ENCODE measurements at places on chromosomes 7 and 10.
A peak's percentile ranks its signal among the peaks of the same experiment; 100 is the strongest.

DNA sequence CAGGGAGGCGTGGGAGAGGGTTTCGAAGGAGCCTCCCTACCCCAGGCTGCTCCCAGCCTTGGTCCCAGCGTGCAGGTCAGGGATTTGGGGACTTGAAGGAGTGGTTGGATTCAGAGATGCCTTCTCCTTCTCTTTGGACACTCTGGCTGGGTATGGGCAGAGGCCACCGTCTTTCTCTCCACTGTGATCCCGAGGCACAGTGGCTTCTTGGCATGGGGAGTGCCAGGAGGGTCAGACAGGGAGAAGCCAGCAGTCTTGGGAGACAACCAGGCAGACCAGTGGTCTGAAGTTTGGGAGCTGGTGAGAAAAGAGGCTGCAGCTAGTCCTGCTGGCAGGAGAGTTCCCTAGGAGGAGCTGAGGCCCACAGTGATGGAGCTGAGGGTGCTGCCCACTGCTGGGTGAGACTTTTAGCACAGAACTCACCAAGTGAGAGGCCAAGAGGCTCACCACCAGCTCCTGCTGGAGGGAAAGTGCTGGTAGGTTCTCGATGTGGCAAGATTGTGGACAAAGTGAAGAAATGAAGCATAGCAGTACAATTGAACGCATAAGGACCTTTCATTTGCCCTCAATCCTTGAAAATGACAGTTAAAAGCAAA lies 35.2 kb upstream of the WDFY4 start:
- no peak overlapping the region for H3K4me3 ChIP-seq
- no peaks in the 10 kb centered on the region for H3K36me3 ChIP-seq
- no peaks in the 10 kb centered on the region for H3K4me1 ChIP-seq
- DNase-seq = no peak
- H3K27ac ChIP-seq = no peak overlapping the region

DNA sequence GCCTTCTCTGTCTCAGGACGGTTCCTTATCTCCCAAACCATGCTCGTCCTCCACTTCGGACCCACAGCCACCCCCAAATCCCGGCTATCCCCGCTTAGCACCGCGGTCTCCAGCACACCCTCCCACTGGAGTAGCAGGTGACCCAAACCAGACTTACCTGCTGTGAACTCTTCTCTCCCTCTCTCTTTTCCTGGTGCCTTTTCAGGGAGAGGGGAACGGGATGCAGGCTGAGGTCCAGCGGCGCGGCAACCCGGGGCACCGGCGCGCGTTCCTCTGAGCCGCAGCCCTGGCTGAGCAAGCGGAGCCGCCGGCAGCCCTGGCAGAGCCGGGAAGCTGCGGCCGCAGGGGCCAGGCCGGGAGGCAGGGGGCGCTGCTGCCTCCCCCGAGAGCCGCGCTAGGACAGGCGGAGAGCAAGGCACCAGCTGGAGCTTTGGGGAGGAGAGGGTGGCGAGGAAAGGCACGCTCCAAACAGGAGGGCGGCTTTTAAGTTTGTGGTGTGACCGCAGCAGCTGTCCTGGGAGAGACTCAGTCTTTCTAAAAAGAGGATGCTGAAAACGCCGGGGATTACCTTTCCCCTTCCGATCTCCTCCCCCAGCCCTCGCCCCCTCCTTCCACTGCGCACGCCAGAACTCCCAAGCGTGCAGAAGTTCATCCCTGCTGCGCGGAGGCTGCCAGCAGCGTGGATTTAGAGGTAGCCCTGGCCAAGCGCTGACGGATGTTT lies at the start of gene SEMA3D:
Gene SEMA3D, minus strand, starts transcription at position 536 of the 721 bp plus-strand sequence. CDS start 65,165 bp downstream, outside the sequence.
- no peak within 1 kb of the TSS for H3K27ac ChIP-seq
- peaks cover 21% of the 10 kb centered on the region for H3K27me3 ChIP-seq
- no peak within 1 kb of the TSS for H3K4me3 ChIP-seq
- no peaks in the 10 kb centered on the region for H3K4me1 ChIP-seq

DNA sequence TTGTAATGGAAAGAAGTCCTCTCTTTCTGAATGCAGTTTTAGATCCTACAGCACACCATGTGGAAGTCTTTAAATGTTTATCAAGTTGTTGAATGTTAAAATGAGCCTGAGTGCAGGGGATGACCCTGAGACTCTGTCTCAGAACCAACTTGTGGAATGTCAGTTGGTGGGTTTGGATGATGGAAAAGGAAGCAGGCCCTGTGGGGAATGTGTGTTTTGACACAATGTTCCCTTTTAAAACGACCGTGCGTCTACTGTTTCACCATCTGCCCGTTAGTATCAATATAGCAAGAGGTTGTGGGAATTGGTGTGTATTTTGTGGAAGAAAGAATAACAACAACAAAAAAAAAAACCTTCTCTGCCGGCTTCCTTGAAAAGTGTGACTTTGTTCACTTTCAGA lies 8.3 kb downstream of the DYNC1I1 start:
- peaks cover 4% of the 10 kb centered on the region for H3K27me3 ChIP-seq
- H3K27ac ChIP-seq = no peak overlapping the region
- DNase-seq = no peak
- H3K4me3 ChIP-seq = no peak overlapping the region

DNA sequence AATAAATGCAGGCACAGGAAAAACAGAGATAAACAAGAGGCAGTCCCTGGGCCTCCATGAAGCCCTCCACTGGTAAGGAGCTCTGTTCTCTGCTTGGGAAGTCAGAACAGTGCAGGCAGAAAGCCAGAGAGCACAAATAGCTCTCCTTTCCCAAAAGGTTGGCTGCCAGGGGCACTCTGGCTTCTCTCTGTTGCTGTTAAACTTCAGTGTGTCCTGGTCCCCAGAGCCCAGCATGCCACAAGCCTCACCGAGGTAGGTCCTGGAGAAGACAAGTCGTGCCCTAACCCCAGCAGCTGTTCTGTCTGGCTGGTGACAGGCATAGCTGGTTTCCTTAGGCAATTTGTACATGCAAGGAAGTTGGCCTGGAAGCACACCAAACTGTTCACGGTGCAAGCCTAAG lies 17.3 kb downstream of the SLC16A12 start:
- no peak overlapping the region for H3K27ac ChIP-seq
- H3K36me3 ChIP-seq = no peaks in the 10 kb centered on the region
- H3K4me3 ChIP-seq = no peak overlapping the region
- H3K4me1 ChIP-seq = no peaks in the 10 kb centered on the region
- no peak for DNase-seq
- H3K27me3 ChIP-seq = peaks cover 1% of the 10 kb centered on the region

GRCh38 chr7:105849122-105849855 lies 27.1 kb downstream of the ATXN7L1 start:
- peaks cover 51% of the 10 kb centered on the region for H3K4me1 ChIP-seq
- peaks cover 9% of the 10 kb centered on the region for H3K36me3 ChIP-seq
- DNase-seq = peak; percentile 91
- H3K27ac ChIP-seq = peak overlapping the region; percentile 79

- no peak overlapping the region for H3K4me3 ChIP-seq
- H3K27ac ChIP-seq = no peak overlapping the region
- no peaks in the 10 kb centered on the region for H3K4me1 ChIP-seq
- DNase-seq = no peak
- no peaks in the 10 kb centered on the region for H3K27me3 ChIP-seq
These were observed 104.6 kb downstream of the FOXP2 start for GRCh38 chr7:114519240-114519639.

DNA sequence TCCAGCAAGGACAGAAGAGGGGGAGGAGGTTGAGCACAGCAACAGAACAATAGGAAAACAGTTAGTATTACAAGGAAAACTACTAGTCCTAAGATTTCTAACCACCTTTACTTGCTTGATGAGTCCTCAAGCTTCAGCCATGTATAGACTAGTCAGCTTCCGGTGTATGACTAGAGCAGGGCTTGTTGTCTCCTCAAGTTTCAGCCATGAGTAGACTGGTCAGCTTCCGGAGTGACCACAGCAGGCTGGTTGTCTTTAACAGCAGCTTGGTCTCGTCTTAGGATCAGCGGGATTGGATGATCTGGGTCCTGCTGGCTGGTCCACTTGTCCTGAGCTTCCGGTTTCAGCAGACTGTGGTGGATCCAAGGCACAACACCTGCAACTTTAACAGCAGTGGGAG lies 10.6 kb upstream of the ZNF239 start:
- DNase-seq = no peak
- H3K27me3 ChIP-seq = peaks cover 2% of the 10 kb centered on the region
- H3K27ac ChIP-seq = no peak overlapping the region
- H3K4me3 ChIP-seq = no peak overlapping the region
- H3K4me1 ChIP-seq = peaks cover 7% of the 10 kb centered on the region

GRCh38 chr7:156002362-156003066 lies 190.3 kb upstream of the SHH start:
- peak; percentile 66 for DNase-seq
- no peaks in the 10 kb centered on the region for H3K36me3 ChIP-seq
- peaks cover 30% of the 10 kb centered on the region for H3K4me1 ChIP-seq
- peak overlapping the region; percentile 61 for H3K27ac ChIP-seq

GRCh38 chr10:32065856-32066255 lies 9.6 kb upstream of the KIF5B start:
- no peak overlapping the region for H3K27ac ChIP-seq
- H3K4me1 ChIP-seq = no peaks in the 10 kb centered on the region
- H3K4me3 ChIP-seq = no peak overlapping the region
- no peaks in the 10 kb centered on the region for H3K36me3 ChIP-seq
- no peak for DNase-seq

- no peak overlapping the region for H3K27ac ChIP-seq
- no peaks in the 10 kb centered on the region for H3K36me3 ChIP-seq
- DNase-seq = no peak
- H3K4me3 ChIP-seq = no peak overlapping the region
- H3K27me3 ChIP-seq = peaks cover 31% of the 10 kb centered on the region
These were observed 52.5 kb upstream of the WNT16 start for GRCh38 chr7:121276313-121276712.

DNA sequence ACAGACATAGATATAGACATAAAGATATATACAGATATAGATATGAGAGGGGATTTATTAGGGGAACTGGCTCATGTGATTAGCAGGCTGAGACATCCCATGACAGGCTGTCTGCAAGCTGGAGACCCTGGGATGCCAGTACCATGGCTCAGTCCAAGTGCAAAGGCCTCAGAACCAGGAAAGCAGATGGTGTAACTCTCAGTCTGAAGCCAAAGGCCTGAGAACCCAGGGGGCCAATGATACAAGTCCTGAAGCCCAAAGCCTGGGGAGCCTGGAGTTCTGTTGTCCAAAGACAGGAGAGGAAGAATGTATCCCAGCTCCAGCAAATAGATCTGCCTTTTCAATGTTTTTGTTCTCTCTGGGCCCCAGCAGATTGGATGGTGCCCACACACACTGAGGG lies 5.5 kb downstream of the NCOA4 start:
- peaks cover 18% of the 10 kb centered on the region for H3K36me3 ChIP-seq
- no peak for DNase-seq
- no peaks in the 10 kb centered on the region for H3K27me3 ChIP-seq
- H3K27ac ChIP-seq = no peak overlapping the region

DNA sequence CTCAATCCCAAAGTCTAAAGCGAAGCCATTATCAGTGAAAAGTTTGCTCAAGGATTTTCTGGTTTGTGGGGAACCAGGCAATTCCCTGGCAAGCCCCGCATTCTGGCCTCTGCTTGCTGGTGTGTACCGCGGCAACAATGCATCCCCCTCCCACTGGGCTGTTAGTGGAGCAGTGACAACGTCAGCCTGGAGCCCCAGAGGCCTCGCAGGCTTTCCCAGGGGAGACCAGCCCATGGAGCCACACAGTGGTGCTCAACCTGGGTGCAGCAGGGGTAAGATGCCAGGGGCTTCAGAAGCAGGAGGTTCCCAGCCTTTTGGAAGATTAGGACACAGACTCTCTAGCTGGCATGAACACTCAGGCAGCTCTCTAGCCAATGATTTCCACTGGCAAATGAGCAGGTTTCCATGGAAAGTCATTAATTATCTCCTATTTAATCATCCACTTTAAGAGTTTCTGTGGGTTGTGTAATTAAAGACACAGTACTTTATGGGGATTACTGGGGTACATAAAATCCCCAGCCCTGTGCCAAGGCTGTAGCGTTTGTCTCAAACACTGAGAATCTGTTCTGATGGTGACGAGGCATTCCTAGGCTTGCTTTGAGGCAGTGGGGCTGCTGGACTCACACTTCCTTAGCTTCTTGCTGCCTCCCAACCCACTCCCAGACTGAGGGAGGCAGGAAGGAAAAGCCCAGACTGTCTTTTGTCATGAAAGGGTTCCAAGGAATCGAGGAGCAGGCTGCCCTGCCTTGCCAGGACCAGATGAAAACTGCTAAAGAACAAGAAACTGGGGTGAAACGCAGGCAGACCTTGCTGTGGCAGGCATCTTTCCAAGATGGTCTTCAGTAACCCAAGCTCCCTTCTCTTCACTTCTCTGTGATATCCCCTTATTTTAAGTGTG lies 411.9 kb upstream of the SHH start:
- H3K4me1 ChIP-seq = no peaks in the 10 kb centered on the region
- H3K36me3 ChIP-seq = no peaks in the 10 kb centered on the region
- no peak for DNase-seq
- H3K27me3 ChIP-seq = peaks cover 3% of the 10 kb centered on the region
- no peak overlapping the region for H3K27ac ChIP-seq

- H3K4me1 ChIP-seq = no peaks in the 10 kb centered on the region
- H3K4me3 ChIP-seq = no peak overlapping the region
- no peaks in the 10 kb centered on the region for H3K27me3 ChIP-seq
- H3K27ac ChIP-seq = no peak overlapping the region
- no peak for DNase-seq
These were observed 1203.3 kb upstream of the CELF2 start for GRCh38 chr10:9814285-9814864.

All from activated CD8-positive, alpha-beta T cell treated with anti-CD3 and anti-CD28 coated beads for 36 hours (primary cell).